Activated CD8-positive, alpha-beta memory T cell treated with anti-CD3 and anti-CD28 coated beads, Interleukin-2, amount 10 ng/mL, durations not matched to agents 7 days and 5 days (primary cell): ENCODE measurements at places on chromosomes 1 and 21. TPM values are rescaled to one million over a fixed set of nuclear protein-coding genes. Genes with fewer than 3 reads are reported as not detected.

The CHODL gene
- 0.32 TPM for total RNA-seq

The TEDDM1 gene
- not detected for total RNA-seq

The RHBDL2 gene
- not detected for total RNA-seq

The FRRS1 gene
- 3.6 TPM for total RNA-seq

The VPS13D gene
- total RNA-seq, result 38.3 TPM

The PYHIN1 gene
- total RNA-seq, result 59.4 TPM

The SEMA6C gene
- 1.7 TPM for total RNA-seq

The OR2T33 gene
- total RNA-seq, result not detected

The PGBD5 gene
- total RNA-seq, result not detected

The GPR25 gene
- total RNA-seq, result not detected

The SLC5A9 gene
- total RNA-seq, result not detected

The CYYR1 gene
- not detected for total RNA-seq

The FNDC5 gene
- total RNA-seq, result not detected

The FCRLB gene
- total RNA-seq, result 1.1 TPM

The ACTL8 gene
- not detected for total RNA-seq

The ARHGEF19 gene
- total RNA-seq, result 5.3 TPM

The LCE1F gene
- not detected for total RNA-seq
